ENCODE measurements at places on chromosomes 16 and 17.
A peak's percentile ranks its signal among the peaks of the same experiment; 100 is the strongest.

DNA sequence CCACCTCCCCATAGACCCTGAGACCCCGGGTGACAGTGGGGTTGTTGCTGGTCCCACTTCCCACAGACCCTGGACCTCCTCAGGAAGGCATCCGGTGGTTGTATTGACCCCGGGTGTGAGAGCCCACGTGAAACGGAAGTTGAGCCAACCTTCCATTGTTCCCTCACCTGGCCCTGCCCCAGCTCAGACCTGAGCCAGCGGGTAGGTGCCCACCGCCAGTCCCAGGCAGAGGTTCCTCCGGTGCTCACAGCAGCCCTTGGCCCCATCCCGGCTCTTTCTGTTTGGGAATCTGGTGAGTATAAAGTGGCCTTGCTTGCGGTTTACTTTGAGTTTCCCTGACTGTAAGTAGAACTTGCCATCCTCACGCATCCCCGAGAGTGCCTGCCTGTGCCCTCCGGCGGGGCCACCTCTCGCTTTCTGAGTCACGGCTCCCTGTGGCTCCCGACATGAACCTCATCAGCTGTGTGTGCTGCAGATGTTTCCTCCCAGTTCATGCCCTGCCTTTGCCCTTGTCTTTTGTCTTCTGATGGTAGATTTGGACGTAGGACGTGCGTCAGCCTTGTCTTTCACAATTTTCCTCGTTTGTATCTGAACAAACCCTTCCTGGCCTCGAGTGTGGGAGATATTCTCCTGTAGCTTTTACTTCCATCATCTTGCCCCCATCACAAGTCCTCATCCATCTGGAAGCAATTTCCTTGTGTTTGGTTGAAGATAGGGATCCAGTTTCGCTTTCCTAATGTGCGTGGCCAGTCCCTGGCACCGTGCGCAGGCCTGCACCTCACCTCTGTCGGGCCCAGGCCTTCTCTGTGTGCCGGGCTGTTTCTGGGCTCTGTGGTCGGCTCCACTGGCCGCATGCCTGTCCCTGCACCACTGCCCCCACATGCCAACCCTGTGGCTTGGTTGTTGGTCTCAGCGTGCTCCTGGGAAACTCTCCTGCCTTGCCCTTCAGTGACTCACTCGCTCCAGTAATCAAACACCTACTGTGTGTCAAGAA is 76.0 kb downstream of the METRNL start:
- DNase-seq = peak; percentile 88

DNA sequence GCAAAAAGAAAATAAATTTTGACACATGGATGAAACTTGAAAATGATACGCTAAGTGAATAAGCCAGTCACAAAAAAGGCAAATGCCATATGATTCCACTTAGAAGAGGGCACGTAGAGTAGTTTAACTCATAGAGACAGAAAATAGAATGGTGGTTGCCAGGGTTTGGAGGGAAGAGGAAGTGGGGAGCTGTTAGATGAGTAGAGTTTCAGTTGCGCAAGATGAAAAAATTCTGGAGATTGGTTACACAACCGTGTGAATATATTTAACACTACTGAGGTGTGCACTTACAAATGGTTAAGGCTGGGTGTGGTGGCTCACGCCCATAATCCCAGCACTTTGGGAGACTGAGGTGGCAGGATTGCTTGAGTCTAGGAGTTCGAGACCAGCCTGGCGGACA is 93.4 kb upstream of the TMEM132E start:
- peak; percentile 55 for DNase-seq

- no peak for DNase-seq
Observed at GRCh38 chr17:30005709-30006320, 64.4 kb downstream of the EFCAB5 start.

- peak; percentile 30 for DNase-seq
Observed at GRCh38 chr17:7383742-7384488, 3.0 kb downstream of the TNK1 start.

DNA sequence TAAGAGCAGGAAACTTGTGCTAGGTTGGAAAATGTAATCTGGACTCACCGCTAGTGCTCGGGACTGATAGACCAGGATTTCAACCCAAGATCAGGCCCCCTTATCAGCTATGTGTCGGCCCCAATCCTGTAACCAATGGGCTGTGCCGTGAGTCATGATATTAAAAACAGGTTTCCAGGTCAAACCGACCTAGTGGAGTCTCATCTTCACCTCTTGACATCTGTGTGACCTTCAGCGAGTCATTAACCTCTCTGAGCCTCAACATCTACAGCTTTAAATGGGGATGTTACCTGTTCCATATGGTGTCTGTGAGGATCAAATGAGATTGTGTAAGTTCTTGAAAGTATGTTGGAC is 512 bp downstream of the PMM2 start:
- DNase-seq = no peak

- no peak for DNase-seq
Observed at GRCh38 chr17:12457493-12457892, 208.2 kb upstream of the MYOCD start.

GRCh38 chr17:38569701-38570512 is 35.8 kb downstream of the SRCIN1 start:
- DNase-seq = no peak

DNA sequence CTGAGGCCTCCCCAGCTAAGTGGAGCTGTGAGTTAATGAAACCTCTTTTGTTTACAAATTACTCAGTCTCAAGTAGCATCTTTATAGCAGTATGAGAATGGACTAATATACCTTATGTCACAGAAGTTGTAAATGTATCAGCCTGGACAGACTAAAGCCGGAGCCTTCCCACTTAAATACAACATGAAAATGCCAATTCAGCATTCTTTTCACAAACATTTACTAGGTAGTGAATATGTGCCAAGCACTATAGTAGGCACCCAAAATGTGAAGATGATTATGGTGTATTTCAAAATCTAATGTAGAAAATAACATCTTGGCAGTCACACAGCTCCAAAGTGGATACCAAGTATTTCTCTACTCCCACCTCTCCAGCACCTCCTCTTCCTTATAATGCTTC is 693.0 kb downstream of the KCNJ2 start:
- DNase-seq = no peak

DNA sequence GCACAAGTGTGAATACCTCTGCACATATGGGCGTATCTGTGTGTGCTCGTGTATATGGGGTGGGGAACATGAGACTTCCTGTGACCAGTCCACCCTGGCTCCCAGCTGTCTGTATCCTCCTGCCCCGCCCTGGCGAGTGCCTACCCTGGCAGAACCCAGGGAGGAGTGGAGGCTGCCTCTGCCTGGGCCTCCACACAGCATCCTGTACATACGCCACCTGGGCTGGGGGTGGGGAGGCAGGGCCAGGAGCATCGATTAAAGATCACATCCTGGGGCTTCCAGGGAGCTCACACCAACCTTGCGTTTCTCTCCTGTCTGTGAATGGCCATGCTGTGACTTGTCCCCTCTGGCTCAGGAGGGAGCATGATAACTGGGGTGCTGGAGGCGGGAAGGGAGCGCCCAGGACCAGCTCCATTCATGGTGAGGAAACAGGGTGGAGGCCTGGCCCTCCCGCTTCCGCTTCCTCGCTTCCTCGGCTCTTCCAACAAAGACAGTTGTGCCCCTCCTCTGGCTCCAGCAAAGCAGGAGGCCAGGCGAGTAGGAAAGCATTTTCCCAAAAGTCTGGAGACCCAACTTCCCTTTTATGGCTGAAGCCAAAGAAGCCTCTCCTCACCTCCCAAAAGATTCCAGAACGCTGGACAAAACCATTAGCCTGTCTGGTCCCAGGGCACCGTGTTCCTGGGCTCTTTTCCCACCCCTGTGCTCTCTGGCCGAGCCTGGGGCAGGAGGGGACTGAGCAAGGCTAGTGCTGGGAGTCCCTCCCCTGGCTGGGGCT is 22.9 kb downstream of the ADAM11 start:
- DNase-seq = no peak

DNA sequence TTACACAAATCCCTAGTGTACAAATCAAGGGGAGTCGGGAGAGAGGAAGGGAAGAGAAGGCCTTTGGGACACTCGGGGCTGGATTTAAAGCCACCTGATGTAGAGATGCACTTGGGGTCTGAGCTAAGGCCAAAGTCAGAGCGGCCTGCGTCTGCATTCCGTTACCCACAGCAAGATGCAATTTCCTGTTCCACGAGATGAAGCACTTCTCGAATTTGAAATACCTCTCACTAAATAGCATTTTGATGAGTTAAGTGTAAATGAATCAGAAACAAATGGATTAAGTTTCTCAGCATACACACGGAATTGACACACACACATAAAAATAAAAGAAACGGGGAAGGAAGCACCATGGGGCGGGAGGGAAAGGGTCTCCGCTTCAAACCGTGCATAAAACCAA is 386.0 kb downstream of the SOX9 start:
- no peak for DNase-seq

GRCh38 chr17:76092526-76093413 is 10.8 kb downstream of the EXOC7 start:
- DNase-seq = no peak

- no peak for DNase-seq
Observed at GRCh38 chr16:13554005-13554404, 365.9 kb upstream of the ERCC4 start.

- no peak for DNase-seq
Observed at GRCh38 chr17:9105068-9105868, 84.0 kb downstream of the NTN1 start.

GRCh38 chr16:85079785-85080570 is 32.3 kb downstream of the CIBAR2 start:
- DNase-seq = no peak

GRCh38 chr17:21132428-21132827 is 5.7 kb downstream of the DHRS7B start:
- no peak for DNase-seq

DNA sequence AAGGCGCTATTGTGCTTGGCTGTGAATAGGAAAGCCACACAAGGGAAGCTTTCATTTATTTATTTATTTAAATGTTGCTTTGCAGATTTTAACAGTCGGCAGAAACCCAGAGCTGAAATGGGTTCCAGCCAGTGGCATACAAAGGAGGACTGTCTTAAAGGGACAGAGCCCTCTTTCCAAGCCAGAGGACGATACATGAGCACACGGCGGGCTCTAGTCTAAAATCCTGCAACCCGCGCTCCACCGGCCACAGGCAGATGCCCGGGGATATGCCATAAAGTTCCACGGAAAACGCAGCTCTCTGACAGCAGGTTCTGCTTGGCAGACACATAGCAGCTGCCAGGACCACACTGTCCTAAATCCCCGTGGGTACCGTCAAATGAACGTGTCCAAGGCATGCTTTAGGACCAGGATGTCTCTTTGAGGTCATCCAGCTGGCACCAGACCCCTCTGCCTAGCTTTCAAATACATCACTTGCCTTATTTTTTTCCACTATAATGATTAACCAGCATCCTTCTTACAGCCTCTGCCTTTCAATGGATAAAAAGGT is 64.6 kb downstream of the CYTH1 start:
- DNase-seq = no peak

Data from suppressor macrophage (primary cell).